ENCODE measurements at places on chromosomes 7 and 10. TPM values are rescaled to one million over a fixed set of nuclear protein-coding genes. Genes with fewer than 3 reads are reported as not detected.

- DNase-seq: no peak
Observed at GRCh38 chr10:119670717-119671116, 19.5 kb downstream of the BAG3 start.

GRCh38 chr10:29859521-29860130 lies 199.8 kb downstream of the JCAD start:
- no peak for DNase-seq

DNA sequence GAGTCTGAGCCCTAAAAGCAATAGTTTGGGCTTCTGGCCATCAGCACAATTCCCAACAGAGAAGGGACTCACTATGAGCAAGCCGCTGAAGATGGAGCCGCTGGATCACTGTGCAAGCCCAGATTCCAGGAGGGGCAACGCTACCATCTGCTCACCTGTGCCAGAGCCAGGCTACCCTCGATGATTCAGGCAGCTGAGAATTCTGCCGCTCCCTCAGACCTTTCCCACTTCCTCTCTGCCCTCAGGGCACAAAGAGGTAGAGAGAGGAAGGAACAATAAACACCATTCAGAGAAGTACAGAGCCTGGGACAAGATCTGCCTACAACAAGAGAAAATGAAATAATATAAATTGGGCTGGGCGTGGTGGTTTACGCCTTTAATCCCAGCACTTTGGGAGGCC lies 98.1 kb downstream of the MYOF start:
- no peak for DNase-seq

DNA sequence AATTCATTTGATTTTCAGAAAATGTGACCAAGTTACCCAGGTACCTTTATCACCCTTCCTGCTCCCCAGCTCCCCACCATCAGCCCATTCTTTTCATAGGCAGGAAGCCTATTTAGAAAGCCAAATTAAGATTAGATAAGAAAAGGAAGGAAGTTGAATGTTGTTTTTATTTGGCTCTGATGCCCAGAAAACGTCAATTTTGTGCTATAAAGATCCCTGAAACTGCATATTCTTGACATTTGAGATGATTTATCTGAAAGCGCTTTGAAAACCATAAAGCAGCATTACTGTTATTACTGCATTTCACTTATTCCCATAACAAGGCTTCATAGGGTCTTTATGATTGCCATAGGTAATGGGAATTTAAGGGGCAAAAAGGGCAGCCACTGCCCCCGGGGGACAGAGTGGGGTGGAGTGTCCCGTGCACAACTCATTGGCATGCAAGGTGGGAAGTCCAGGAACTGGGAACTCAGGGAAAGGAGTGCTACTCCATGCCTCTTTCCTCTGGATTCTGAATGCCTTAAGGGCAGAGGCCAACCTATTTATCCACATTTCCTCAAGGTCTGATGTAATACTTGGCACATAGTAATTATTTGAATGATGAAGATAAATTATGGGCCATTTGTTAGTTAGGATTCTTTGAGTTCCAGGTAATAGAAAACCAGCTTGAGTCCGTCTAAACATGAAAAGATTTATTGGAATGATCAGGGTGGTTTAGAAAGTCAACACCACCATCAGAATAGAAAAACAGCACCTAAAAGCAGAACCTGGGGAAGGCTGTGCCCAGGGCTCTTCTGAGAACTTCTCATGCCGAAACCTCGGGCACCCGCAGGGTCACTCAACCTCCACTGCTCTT lies 100.6 kb upstream of the ELMO1 start:
- DNase-seq: no peak

GLI3 gene
- 10.0 TPM for total RNA-seq

PAX4 gene
- not detected for total RNA-seq

GIMAP6 gene
- total RNA-seq: 0.09 TPM

DNA sequence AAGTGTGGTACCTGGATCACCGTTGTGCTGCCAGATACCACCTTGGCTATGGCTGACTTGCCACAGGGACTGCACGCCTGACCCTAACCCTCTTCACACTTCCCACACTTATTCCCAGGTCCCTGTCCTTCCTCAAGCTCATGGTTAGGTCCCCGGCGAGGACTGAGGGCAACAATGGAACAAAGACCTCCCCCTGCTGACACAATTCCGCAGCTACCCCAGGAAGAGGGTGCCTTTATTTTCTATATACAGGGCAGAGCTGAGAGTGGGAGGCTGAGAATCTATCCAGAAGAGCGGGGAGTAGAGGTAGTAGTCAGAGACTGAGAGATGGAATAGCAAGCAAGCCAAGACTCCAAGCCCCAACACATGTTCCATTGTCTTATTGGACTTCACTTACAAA lies 118.1 kb upstream of the SEM1 start:
- DNase-seq: no peak

GRCh38 chr7:157691586-157692459 lies 355.0 kb downstream of the DNAJB6 start:
- no peak for DNase-seq

GRCh38 chr10:35752469-35753461 lies 110.7 kb upstream of the FZD8 start:
- DNase-seq: no peak

DNA sequence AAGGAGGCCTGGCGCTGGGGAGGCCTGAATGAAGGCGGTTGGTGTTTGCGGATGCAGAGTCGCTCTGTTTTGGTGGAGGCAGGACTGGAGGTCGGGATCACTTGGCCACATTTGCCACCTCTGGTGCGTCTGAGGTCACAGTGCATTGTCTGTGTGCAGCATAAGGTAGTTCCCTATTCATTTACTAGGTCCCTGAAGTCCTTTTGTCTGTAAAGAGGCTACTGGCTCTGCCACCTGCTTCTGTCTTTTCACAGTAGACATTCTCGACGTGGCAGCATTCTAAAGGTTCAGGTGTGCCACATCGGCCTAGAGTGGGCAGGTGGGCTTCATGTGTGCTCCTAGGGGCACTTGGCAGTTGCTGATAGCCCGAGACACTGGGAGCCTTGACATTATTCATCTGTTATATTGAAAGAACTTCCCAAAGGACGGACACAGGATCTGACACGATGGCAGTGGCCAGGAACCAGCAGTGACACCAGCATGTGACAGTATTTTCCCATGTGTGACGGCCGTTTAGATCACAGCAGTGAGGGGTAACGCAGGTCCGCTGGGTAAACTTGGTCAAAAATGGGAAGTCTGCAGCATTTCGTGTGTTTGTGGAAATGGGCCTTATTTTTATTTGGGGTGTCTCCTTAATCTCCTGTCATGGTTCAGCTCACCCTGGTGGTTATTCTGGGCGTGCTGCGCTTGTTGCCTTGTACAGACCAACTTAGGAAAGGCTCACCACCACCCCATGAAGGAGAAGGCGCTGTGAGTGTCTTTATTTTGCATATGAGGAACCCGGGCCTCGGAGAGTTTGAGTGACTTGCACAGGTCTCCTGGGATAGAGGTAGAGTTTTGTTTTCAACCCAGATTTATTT lies 5.9 kb downstream of the MGMT start:
- no peak for DNase-seq

- peak; percentile 56 for DNase-seq
Observed at GRCh38 chr10:114767101-114767985, 54.2 kb upstream of the FHIP2A start.

DNA sequence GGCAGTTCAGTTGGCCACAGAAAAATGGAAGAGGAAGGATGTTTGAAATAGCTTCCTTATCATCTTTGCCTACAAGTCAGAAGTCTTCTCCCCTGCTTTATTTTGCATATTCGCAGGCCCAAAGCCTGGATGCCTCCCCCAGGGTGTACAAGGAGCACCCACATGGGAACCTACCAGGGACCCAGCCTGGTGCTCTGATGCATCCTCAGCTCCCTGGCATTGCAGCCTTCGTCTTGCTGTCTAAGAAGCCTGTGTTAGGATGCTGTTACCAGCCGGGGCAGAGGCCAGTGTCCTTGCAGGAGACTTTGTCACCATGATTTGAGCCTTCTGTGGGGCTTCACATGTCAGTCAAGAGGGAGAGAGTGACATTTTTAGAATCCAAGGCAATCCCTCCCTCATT lies 27.0 kb upstream of the GPR26 start:
- no peak for DNase-seq

- no peak for DNase-seq
Observed at GRCh38 chr10:89085153-89085552, 94.6 kb downstream of the FAS start.

- peak; percentile 68 for DNase-seq
Observed at GRCh38 chr10:22017283-22018020, 13.9 kb upstream of the DNAJC1 start.

DNA sequence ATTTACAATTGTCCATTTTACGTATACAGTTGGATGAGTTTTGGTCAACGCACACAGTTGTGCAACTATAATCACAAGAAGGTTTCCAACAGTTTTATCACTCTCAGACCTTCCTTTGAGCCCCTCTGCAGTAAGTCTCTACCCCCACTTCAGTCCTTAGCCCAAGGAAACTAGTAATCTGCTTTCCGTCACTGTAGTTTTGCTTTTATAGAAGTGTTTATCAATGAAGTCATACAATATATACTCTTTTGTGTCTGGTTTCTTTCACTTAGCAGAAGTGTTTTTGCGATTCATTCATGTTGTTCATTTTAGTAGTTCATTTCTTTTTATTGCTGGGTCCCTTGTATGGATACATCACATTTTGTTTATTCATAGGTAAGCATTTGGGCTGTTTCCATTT lies 92.9 kb upstream of the PIP4K2A start:
- no peak for DNase-seq

LIPK gene
- total RNA-seq: not detected

AS3MT gene
- total RNA-seq: 11.4 TPM

- no peak for DNase-seq
Observed at GRCh38 chr7:150435390-150436073, 14.9 kb upstream of the GIMAP8 start.

LLCFC1 gene
- not detected for total RNA-seq

DNA sequence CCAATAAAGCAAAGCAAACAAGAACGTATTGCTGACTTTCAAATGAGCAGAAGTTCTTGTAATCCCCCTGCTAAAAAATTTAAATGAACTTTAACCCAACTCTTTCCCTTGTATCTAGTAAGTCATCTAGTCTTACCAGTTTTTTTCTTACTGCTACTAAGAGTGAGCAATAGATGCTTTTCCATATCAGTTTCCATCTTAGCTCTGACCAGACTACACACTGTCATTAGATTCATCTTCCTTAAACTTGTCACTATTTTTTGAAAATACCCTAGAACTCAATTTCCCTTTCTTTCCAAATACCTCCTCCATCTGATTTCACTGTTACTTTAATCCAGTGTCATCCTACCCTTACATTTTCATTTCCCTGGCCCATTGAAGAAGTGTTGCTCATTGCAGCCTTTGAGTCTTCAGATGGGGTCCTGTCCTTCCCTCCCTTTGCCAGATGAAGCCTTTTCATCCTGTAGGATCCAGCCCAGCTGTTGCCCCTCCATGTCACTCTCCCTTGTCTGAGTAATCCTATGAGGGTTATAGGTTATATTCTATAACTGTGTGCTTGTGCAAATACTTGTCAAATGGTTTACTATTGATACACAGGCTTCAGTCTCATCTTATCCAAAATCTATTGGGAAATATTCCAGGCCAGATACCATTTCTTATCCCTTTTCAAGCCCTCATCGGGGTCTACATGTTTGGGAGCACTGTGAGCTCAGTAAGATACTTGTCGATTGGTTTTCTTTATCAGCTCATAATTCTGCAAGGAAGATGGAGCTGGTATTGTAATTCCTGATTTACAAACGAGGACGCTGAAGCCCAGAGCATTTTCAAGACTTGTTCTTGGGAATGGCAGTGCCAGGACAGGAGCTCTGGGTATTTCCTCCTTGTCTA lies 51.5 kb upstream of the ITGB1 start:
- no peak for DNase-seq

GRCh38 chr7:50962281-50962883 lies 179.7 kb upstream of the GRB10 start:
- DNase-seq: no peak

TRIM50 gene
- total RNA-seq: not detected

DNA sequence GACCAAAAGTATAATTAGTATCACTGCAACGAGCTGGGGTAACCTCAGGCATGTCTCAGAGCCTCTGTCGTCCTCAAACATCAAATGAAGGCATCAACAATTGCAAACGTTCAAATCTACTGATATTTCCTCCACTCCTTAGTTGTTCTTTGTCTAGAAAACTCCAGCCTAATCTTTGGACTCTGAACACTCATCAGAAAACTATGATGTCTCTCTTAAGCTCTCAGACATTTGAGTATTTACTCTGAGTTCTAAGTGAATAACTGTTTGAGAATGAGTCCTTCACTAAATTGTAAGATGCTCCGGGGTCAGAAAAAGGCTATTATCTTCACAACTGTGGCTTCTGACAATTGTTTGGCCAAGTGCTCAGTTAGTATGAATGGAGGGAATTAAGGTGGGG lies 536.4 kb downstream of the NRG3 start:
- DNase-seq: no peak

GRCh38 chr10:53606981-53607380 lies 834.4 kb upstream of the MBL2 start:
- no peak for DNase-seq

- no peak for DNase-seq
Observed at GRCh38 chr10:108014902-108015177, 850.3 kb upstream of the SORCS1 start.

DNA sequence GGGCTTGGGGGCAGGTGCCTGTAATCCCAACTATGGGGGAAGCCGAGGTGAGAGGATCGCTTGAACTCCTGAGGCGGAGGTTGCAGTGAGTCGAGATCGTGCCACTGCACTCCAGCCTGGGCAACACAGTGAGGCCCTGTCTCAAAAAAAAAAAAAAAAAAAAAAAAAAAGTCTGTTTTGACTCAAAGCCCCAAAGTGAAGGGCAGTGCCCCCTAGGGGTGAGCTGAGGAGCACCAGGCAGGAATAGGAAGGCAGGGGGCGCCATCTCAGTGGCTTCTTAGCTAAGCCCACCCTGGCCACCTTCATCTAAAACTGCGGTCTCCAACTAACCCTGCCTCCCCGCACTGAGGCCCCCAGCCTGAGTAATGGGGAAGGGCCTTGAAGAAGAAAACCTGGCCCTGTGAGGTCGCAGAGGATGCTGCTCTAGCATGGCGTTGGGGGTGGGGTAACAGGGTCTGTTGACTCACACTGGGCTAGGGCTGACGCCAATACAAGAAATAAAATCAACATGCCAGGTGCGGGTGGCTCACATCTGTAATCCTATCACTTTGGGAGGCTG lies 9.8 kb downstream of the PODXL start:
- DNase-seq: no peak

TAS2R5 gene
- 1.1 TPM for total RNA-seq

TEX36 gene
- total RNA-seq: not detected

DNA sequence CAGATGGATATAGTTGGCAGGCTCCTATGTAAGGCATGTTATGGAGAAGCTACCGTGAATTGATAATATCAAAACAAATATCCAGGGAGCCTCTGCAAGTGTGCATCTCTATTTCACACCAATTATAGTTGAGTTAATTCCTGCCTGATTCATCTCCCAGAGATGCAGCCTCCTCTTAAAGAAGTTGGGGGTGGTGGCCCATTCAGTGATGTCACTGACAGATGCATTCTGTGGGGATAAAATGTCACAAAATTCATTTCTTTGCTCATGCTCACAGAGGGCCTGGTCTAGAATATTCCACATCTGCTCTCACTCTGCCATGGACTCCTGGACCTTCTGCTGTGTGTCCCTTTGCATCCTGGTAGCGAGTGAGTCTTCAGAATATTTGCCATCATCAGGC lies 189.1 kb upstream of the PRSS1 start:
- no peak for DNase-seq

GRCh38 chr7:30705008-30705407 lies 22.8 kb upstream of the CRHR2 start:
- DNase-seq: no peak

Data from cardiac muscle cell (in vitro differentiated cells and primary cell).